Activated T-cell treated with anti-CD3 and anti-CD28 coated beads for 4 hours (primary cell): ENCODE measurements at places on chromosomes 11 and 22.

- no peak for DNase-seq
Observed at GRCh38 chr11:35362521-35362980, 56.8 kb downstream of the SLC1A2 start.

DNA sequence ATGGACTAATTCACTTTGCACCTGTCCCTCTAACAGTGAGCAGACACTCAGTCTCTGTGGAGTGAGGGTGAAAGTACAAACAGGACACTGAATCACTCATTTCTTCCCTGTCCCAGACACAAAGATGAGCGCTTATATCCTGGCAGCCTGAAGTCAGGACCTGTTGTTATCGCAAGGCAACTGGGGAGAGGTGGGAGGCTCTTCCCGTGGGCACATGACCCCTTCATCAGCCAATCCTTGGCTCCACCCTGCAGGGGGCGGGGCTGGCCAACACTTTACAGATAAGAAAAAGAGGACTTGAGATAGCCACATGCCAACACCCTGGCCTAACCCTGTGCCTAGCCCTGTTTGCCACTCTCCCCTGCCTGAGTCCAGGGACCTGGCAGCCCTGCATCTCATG lies 29.5 kb upstream of the TESMIN start:
- DNase-seq = no peak

DNA sequence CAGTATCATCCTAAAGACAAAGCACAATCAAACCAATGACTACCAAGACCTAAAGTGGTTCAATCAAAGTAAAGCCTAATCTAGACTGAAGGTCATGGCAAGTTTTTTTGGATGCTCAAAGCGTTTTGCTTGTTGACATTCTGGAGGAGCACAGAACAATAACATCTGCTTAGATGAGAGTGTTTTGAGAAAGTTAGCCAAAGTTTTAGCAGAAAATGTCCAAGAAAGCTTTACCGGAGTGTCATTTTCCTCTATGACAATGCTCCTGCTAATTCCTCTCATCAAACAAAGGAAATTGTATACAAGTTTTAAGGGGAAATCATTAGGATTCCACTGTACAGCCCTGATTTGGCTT lies 256.9 kb upstream of the FAT3 start:
- no peak for DNase-seq

- no peak for DNase-seq
Observed at GRCh38 chr11:11777897-11778296, 63.9 kb upstream of the USP47 start.

DNA sequence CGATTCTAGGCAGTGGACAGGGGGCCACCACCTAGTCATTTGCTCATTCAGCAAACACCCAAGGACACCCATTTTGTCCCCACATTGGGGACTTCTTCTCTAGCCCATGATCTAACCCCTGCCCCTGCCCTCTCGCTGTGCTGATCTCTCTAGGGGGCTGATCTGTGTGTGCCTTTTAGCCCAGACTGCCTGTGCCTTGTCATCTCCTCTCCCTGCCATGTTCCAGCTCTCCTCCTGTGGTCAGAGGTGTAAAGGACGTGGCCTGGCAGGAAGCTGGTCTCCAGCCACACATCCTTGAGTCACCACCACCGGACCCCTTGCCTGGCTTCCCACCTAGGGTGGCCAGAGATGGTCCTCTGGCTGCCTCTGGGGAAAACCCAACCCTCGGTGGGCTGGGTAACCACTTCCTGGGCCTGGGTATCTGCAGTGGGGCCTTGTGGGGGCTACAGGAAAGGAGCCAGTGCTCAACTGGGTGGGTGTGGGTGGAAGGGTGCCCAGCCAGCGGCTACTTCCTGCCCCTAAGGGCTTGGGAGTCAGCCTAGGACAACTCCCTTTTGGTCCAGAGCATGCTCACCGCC lies 1.3 kb downstream of the CTSW start:
- DNase-seq = no peak

DNA sequence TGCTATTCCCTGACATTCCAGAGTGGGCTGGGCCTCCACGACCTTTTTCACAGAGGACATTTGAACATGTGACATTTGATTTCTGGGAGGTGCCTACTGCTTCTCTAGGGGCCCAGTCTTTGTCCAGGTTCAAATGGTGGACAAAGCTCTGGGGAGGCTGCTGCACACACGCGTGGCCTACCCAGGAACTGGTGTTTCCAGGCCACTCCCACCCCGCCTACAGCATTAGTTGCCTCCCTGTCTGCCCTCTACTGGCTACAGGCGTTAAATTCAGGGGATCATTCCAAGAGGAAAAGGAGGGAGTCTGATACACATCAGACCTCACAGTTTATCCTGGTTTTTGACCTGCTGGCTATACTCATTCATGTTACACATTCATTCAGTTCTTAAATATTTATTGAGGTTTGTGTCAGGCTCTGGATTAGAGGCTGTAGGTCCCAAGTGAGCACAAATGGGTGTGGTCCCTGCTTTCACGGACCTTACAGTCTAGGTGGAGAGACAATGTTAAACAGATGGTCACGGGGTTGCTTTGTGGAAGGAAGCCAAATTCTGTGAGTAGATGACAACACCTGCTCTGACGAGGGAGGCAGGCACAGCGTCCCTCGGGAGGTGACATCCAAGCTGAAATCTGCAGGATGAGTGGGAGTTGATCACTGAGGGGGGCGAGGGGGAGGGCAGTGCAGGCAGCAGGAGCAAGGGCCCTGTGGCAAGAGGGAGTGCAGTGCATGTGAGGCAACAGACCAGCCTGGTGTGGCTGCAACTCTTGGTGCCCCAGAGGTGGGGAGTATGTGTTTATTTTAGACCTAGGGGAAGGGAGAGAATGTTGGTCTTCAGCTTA lies 11.8 kb downstream of the TUB start:
- peak; percentile 11 for DNase-seq

- no peak for DNase-seq
Observed at GRCh38 chr11:94650756-94651155, 83.6 kb downstream of the PIWIL4 start.

GRCh38 chr11:110065189-110065588 lies 28.0 kb upstream of the ZC3H12C start:
- DNase-seq = no peak

DNA sequence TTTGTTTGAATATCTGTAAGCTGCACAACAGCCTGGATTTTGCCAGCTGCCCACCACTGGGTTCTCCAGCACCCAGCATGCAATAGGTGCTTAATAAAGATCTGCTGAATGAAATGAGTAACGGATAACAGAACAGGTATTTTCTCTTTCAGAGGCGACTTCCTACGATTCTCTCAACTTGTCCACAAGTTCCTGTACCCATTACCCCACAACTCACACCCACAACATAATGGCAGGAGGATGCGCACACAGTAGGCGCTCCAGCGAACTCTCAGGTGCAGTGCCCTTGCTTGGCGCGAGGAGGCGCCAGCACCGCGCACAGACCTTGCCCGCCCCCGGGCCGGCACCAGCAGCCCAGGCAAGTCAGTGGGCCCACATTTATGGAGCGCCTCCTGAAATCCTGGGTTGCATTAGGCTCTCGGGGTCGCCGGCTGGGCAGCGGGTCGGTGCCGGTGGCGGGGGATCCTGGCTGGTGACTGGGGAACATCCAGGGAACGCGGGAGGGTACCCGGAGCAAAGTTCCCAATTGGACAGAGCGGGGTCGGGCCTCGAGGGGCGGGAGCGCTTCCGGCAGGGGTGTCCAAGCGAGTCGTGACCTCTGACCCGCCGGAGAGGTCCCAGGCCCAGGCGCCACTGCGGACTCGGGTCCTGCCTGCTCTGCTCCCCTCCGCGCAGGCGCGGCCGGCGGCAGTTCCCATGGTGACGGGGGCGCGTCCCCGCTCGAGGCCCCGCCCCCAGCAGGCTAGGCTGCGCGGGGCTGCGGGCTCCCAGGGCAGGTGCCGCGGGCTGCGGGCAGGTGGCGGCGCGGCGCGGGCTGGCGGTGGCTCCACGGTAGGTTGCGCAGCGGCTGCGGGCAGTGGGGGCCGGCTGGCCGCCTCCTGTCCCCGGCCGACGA lies at the start of gene KIAA1671:
KIAA1671 (plus strand) TSS at position 775 of the 895 bp plus-strand sequence. CDS start 75,284 bp downstream, outside the sequence.
- DNase-seq = peak; percentile 81

DNA sequence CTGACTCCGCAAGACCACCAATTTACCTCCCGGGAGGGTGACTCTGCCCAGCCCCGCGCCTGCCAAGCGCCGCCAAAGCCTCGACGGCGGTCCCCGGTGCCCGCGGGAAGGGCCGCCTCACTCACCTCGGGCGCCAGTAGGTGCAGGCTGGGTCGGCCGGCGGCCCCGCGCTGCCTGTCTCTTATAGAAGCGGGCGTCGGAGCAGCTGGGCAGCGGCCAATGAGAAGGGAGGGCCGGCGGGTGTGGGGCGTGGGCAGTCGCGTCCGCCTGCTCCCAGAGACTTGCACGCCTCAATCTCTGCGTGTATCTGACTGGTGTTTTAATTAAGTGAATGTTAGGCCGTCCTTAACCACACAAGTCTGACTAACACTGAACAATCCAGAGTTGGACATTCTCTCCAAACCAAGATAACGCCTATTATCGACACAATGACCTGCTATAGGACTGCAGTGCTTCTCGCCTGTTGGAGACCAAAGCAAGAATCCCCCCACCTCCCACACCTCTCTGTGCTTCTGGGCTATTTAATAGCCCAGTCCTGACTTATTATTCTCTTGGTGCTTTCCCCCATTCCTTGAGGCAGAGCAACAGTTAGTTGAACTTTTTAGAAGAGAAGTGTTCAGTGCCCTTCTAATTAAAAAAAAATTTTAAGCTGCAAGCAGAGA lies at the start of gene TPH1:
TPH1 (minus strand) TSS at position 154 of the 662 bp plus-strand sequence. CDS start 5,507 bp downstream, outside the sequence.
- no peak for DNase-seq

GRCh38 chr22:50313600-50313999 lies 6.2 kb upstream of the PLXNB2 start:
- DNase-seq = no peak
